ENCODE measurements at places on chromosomes 7 and 10.

GRCh38 chr7:83451501-83452045, 197.4 kb downstream of the SEMA3E start:
- no peak for DNase-seq

GRCh38 chr7:54932818-54933543, 85.8 kb upstream of the EGFR start:
- DNase-seq, result no peak

DNA sequence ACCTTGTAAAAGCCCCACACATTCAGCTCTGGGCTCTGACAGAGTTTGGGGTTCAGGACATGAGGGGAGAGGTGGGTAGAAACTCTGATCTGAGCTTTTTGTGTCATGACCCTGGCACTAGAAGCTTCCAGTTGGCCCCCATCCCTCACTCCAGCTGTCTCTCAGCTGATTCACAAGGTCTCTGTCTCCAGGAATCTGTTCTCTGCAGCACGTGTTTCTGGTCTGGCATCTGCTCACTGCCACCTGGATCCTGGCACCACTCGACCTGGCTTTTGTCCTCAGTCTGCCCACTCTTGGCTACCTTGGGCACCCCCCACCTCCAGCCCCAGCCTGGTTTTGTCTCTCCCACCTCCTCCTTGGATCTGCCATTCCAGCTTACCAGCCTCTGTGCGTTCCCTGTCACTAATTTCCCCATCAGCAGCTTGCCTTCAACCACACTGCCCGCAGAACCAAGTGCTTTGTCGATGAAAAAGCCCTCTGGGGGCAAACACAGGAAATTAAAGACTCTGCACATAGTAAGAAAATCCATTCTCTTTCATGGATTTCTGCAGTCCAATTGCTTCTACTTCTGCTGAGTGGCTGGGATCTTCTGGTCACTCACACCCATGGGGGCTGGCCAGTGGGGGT, 18.3 kb upstream of the ADCYAP1R1 start:
- DNase-seq, result no peak

GRCh38 chr7:102096012-102096332, 190.7 kb upstream of the SH2B2 start:
- DNase-seq, result no peak

DNA sequence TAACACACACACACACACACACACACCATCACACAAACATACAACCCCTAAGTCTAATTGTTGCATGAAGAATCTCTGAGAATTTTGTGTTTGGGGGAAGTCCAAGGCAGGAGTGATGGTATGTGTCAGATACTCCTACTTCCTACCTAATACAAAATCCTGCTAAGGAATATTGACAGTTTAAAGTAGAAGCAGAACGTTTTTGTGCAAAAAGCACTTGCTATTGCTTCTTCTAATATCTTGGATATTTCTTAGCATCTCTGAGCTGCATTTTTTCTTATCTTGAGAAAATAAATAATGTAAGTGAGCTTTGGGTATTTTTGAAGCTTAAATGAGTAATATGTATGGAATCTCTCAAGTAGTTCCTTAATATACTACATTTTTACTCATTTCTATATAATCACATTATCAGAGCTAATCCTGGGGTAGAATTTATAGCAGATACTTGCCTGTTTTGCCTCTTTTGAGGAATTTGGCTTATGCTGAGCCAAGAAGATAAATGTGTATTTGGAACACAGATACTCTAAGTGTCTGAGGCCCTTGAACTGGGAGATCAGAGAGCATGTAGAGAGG, 212.3 kb downstream of the DKK1 start:
- no peak for DNase-seq

GRCh38 chr10:129896136-129896859, 67.8 kb downstream of the EBF3 start:
- no peak for DNase-seq

GRCh38 chr10:14415676-14416307, 85.1 kb upstream of the FRMD4A start:
- DNase-seq, result no peak

- no peak for DNase-seq
Measured at GRCh38 chr10:57334523-57334922, 933.2 kb downstream of the IPMK start.

- DNase-seq, result no peak
Measured at GRCh38 chr7:118642396-118642795, 417.9 kb downstream of the ANKRD7 start.

DNA sequence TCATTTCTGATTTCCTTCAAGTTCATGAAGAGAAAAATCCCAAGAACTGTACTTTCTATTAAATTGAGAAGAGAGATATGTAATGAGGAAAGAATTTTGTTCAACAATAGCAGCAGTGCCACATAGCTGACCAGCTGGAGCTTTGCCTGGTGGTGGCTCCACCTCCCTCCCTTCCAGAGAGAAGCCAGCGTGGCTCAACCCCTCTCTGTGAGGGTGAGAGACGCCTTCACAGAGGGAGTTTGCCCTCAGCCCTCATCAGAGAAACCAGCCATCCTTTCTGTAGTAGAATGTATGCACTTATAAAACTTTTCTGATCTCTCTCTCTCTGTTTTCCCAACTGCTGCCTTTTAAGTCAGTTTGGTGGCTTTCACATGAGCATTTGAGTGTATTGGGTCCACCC, 20.5 kb upstream of the COL1A2 start:
- no peak for DNase-seq

GRCh38 chr10:132577350-132578003, 39.9 kb downstream of the INPP5A start:
- no peak for DNase-seq

DNA sequence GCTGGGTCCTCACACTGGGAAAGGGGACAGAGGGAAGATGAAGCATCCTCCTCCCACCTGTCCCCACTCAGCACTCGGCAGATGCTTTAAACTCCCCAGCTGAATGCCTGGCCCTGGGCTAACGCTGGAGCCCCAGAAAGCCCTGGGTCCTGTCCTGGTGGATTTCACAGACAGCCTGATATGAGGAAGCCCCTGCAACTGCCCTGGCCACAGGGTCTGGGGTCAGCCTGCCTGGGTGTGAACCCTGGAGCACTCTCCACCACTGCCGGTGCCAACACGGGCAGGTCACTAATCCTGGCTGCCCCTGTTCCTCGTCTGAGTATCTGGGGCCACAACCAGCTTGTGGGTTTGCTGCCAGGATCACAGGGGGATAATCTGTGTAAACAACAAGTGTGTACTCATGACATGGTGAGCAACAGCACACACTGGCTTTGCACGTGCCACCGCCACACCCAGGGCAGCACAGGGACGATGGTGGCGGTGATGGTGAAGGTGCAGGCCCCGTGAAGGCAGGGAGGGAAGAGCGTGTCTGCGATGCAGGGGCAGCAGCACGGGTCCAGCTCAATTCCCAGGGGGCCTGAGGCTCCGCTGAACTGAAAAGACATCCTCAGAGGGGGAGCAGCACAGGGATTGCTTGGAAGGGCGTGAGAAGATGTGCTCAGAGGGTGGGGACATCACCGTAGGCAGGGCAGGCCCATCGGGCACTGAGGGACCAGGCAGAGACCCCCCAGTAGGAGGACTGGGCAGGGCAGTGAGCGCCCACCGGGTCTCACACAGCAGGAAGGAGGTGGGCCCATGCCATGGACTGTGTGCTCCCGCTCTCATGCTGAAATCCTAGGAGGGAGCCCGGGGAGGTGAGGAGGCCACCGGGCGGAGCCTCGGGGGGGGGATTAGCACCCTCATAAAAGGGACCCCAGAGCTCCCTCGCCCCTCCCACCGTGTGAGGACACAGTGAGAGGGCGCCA, 238.7 kb downstream of the MAD1L1 start:
- no peak for DNase-seq

DNA sequence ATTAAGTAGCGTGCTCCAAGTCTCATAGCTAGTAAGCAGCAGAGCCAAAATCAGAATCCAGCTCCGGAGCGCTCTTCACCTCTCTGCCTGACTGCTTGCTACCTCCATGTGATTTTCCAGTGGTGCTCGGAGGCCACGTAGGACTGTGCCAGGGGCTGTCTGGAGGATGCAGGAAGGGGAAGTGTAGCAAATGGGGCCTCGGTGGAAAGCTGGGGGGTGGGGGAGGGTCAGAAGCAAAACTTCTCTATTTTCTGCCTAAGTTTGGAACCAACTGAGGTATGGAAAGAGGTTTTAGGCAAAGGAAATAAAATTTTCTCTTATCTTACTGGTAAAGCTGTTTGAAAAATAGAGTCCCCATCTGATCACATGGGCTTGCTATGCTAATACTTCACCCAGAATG, 108.7 kb downstream of the TBXAS1 start:
- no peak for DNase-seq

GRCh38 chr7:110801502-110801901, 289.4 kb upstream of the LRRN3 start:
- DNase-seq, result no peak
